ENCODE measurements at places on chromosomes 6 and 20. TPM values are rescaled to one million over a fixed set of nuclear protein-coding genes. Genes with fewer than 3 reads are reported as not detected.

Gene RBPJL
- total RNA-seq: not detected

Gene AVP
- total RNA-seq: not detected

Gene ZC3H12D
- total RNA-seq: 50.7 TPM

Gene CLPSL1
- total RNA-seq: not detected

Gene TNNC2
- 0.73 TPM for total RNA-seq

Gene TMC2
- total RNA-seq: not detected

Measured in mononuclear cell (primary cell).